Stimulated activated CD4-positive, alpha-beta T cell treated with anti-CD3 and anti-CD28 coated beads, TNF-alpha, amount 100 ng/mL, for 24 hours (primary cell): ENCODE measurements at places on chromosomes 12 and 14.

- no peak for DNase-seq
These were observed 220.0 kb downstream of the RASSF9 start for GRCh38 chr12:85616201-85616600.

DNA sequence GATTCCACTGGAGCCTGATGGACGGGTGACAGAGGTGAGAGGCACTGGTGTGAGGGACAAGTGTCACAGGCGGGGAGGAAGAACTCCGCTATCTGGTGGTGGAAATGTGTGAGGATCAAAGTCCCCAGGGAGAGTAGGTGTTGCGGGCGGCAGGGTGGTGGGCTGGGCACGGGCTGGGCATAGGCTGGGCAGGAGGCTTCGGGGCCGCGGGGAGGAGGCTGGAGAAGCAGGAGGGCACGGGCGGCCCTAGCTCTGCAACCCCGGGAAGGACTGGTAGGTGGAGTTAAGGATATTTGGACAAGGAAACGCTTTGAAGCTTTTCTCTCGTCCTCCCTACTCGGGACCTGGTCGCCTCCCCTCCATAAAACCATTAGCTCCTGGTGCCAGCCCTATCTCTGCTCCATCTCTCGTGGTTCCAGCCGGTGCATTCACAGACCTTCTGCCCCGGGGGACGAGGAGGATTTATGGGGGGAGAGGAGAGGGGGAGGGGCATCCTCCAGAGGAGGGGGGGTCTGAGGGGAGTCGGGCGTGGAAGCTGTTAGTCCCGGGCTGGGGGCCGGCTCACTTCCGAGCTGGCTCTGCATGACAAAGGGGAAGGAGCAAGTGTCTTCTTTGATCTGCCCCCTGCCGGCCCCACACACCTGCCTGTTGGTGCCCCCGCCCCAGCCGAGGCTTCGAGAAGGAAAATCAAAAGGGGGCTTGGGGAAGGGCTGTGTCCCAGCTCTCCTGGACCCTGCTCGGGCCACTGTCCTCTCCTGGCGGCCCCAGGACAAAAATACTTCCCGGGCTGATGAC lies 504 bp downstream of the WNT5B start:
- no peak for DNase-seq

DNA sequence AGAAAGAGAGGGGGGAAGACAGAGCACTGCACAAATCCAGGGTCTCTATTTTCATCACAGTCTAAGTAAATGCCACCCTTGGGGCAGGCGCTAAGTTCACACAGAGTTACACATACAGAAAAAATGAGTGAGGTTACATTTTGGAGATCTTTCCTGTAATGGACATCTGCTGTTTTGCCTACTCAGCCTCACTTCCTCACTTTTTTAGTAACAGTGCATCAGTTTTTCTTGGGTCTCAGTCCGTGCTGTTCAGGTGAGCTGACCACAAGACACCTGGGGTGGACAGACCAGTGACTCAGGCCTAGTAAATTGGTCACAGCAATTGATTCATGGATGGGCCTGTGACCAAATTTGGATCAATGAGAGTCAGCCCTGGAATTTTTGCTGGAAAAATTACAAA lies 33.6 kb upstream of the SLC5A8 start:
- no peak for DNase-seq

- no peak for DNase-seq
These were observed 830 bp upstream of the SRRM4 start for GRCh38 chr12:118980407-118981014.

GRCh38 chr12:32198555-32198954 lies 91.9 kb downstream of the BICD1 start:
- no peak for DNase-seq

DNA sequence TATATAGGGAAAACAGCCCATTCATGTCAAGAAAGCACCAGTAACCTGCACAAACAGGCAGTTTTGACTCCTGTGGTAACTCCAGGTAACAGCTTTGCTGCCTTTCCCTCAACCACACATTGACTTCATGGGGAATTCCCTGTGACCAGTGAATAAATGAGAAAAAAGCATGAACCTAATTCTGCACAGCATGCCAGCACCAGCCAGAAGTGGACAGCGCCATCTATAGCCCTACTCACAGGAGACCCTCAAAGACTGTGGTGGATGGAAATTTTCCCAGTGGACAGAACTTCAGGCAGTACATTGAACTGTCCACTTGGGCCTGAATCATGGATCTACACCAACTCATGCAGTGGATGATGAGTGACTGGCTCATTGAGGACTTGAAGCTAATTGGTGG lies 152.1 kb downstream of the SLC8A3 start:
- DNase-seq: no peak

DNA sequence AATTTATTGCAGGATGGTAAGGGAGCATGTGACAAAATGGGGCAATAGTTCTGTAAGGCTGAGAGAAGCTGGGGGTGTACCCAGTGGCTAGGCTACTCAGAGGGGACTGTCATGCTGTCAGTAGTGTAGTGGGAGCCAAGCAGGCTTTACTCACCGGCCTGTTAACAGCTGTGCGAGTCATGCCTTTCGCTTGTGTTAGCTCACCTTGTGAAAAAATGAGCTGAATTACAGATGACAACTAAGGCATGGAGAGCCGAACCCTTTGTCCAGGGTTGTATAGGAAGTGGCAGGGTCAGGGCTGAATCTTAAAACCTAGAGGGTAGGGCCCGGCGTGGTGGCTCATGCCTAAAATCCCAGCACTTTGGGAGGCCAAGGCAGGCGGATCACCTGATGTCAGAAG lies 37.9 kb downstream of the SH2B3 start:
- no peak for DNase-seq

DNA sequence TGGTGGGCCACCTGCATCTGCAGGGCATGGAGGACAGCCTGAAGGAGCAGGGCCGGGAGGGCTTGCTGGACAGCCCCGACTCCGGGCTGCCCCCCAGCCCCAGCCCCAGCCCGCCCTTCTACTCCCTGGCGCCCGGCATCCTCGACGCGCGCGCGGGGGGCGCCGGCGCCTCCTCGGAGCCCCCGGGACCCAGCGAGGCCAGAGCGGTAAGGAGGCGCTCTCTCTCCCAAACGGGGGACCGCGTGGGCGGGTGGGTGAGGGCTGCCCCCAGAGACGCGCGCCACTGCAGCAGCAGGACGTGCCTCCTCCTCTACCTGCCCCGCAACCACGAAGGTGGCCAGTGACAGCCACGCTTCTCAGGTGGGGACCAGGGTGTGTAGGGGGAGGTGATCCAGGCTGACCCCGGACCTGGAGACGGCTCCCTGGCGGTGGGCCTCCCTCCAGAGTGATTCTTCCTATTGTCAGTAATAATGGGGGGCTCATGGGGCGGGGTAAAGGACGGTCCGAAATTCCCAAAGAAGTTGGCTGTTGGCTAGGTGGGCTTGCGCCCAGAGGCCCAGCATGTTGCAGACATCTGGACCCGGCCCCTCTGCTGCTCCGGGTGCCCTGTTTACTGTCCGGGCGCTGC lies 652 bp downstream of the RFLNA start:
- DNase-seq: no peak

DNA sequence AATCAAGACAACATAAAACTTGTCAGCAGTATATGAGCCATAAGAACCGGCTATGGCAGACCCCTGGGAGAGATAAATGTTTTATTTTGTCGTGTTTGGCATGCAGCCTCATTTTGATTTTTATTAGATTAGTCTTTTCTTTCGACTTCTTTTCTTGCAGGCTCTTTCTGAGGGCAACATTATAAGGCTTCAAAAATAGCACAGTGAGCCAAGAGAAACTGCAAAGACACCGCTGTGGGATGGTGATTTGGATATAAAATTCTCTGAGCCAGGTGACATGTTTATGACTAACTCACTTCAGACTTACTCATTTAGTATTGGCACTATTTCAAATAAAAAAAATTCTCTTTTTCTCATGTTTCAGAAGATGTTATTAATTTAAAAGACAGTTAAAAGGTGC lies 96.8 kb upstream of the PKP2 start:
- no peak for DNase-seq

DNA sequence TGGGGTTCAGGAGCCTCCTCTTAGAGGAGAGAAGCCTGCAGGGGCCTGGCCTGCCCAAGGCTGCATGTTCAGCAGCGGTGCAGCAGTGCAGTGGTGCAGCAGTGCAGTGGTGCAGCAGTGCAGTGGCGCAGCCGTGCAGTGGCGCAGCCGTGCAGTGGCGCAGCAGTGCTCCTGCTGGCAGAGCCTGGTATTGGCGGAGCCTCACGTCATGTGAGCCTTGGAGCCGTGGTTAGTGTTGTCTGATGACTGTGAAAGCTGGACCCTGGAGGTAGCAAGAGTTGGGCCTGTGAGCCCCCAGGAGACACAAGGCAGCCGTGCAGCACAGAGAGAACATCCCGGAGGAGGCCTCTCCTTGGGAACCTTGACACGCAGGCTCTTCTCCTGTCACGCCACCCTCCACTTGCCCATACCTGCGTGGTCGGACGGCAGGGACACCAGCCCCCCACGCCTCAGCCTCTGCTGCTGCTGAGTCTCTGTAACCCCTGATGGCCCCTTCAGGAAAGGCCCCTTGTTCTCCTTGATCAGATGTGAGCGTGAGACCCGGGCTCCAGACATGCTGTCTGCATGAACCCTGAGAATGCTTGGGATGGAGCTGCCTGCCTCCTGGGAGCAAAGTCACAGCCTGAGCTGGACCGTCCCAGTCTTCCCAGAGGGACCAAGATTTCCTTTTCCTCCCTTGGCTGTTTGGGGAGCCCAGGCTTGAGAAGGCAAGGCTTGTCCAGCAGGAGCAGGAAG lies 193.7 kb downstream of the KIF26A start:
- DNase-seq: no peak

GRCh38 chr12:88375306-88376305 lies 204.7 kb downstream of the KITLG start:
- no peak for DNase-seq
